ENCODE measurements at places on chromosomes 13 and 19. TPM values are rescaled to one million over a fixed set of nuclear protein-coding genes. Genes with fewer than 3 reads are reported as not detected.

The WTIP gene
- total RNA-seq = 0.08 TPM

The ZNF136 gene
- 22.4 TPM for total RNA-seq

The CACNA1A gene
- total RNA-seq = 0.41 TPM

The ZNF8 gene
- total RNA-seq = 10.5 TPM

The NAPSA gene
- 8.2 TPM for total RNA-seq

DNA sequence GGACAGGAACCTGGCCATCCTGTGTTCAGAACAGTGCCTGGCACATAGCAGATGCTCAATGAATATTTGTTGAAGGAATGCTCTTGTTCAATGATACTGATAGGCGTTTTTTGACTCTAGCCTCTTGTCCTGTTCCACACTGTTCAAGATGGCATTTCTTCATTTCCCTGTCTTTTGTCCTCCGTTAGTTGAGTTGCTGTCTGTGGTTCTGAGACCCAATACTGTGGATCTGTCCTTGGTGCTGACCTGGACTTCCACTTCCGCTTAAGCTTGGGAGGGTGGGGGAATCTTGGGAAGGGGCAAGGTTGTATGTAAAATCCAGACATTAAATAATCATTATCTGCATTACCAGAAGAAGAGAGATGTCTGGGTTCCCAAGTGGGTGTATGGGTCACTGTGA, 8.3 kb upstream of the KCNN4 start:
- DNase-seq = no peak

- DNase-seq = no peak
These were observed 451.8 kb downstream of the SUCLA2 start for GRCh38 chr13:47549219-47549752.

GRCh38 chr19:30274987-30275386, 97.2 kb upstream of the ZNF536 start:
- no peak for DNase-seq

- no peak for DNase-seq
These were observed 253.4 kb downstream of the TEX29 start for GRCh38 chr13:111573801-111574200.

- no peak for DNase-seq
These were observed 192.2 kb downstream of the STK24 start for GRCh38 chr13:98384739-98385138.

All from naive thymus-derived CD4-positive, alpha-beta T cell (primary cell).